H1 (cell line): ENCODE measurements at places on chromosomes 3 and 15.
A peak's percentile ranks its signal among the peaks of the same experiment; 100 is the strongest.

- no peak for DNase-seq
These were observed 392.6 kb upstream of the TPM1 start for GRCh38 chr15:62649793-62650420.

DNA sequence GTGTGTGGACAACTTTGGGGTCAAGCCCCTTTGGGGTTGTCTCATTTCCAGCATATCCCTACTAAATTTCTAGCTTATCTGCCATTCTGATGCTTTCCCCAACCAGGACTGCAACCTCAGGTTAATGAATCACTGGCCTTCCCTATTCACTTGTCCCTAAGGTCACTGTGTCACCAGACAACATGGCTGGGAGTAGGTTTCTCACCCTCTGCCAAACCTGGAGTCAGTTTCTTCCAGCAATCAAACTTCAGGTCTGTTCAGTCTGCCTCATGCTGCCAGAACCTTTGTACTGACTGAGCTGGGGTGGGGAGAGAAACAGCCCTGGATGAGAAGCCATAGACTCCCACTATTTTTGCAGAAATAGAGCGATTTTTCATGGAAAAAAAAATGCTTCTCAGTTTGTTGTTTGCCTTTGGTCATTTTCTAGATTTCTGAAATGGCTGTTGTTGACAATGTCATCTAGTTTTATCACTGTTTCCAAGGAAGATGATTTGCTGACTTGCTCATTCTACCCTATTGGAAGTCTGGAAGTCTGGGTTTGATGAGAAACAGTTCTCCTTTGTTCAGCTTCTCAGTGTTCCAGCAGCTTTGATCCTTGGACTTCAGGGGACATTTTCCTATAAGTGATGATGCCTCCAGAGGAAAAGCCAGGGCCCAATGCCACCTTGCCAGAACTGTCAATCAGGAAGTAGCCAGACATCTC lies 74.8 kb upstream of the IL12A start:
- DNase-seq: no peak

DNA sequence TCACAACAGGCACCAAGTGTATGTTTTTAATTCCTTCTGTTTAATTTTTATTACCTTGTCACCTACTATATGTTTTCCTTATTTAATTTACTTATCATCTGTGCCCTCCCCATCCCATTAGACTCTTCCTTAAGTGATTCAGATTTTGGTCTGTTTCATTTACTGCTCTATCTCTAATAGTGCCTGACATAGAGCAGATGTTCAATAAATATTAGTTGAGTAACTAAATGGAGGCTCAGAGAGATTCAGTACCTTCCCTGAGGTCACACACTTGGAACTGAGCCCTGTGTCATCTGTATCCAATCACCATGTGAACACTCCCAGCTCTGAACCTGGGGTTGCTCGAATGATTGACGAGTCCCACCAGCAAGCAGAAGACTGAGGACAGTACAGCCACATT lies 318.1 kb upstream of the WNT5A start:
- no peak for DNase-seq

- no peak for DNase-seq
These were observed 172.4 kb downstream of the DCLK3 start for GRCh38 chr3:36591959-36592358.

DNA sequence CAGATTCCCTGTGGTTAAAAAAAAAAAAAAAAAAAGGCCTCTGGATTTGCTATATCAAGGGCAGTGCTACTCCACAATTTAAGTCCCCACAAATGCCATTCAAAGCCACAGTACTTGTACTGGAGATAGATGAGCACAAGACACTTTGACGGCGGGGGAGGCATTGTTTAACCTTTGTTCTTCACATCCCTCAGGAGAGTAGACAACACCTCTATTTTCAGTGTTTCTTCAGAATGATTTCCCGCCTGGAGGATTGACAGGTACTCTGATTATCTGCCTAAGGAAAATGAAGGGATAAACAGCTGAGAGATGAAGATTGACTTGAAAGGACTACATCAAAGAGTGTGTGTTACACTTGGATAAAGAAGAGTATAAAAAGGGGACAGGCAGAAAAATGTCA lies 58.7 kb downstream of the OTOL1 start:
- no peak for DNase-seq

GRCh38 chr3:2944628-2945027 lies 165.5 kb downstream of the IL5RA start:
- DNase-seq: no peak

DNA sequence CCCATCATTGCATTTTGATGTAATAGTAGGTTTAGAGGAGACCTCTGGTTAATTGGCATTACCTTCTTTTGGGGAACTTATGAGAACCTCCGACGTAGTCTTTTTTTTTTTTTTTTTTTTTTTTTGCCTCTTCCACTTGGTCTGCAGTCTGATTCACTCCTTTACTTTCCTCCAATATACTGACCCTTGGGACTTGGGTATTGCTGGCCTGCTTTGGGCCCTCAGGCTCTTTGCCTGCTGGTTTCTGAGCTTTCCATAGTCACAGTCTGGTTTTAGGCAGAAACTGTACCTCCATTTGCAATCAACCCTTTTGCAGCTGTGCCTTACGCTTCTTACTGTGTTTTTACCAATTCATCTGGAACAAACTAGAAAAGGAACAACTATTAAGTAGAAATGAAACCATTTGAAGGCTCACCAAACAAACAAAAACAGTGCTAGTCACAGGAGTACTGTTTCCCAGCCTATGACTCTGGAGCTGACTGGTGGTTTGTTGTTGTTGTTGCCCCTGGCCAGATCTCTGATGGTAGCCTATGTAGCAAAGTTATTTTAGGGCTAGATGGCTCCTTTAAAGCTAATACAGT lies 272.8 kb downstream of the BBX start:
- DNase-seq: no peak

DNA sequence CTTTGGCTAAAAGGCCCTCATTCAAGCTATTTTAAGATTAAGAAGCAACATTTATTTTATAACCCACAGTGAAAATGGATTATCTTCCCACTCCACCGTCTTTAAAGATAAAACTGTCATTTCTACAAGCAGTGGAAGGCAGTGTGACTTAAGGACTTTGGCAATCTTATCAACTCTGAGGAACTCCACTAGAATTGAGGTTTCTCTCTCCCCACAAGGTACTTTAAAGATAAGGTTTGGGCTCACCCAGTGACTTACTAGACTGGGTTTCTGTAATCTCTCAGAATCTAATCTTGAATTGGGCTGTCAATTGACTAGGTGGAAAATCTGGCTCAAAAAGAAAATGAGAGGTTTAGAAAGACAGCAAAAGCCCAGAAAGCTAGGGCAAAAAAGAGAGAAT lies 21.7 kb downstream of the ZNF385D start:
- DNase-seq: no peak

GRCh38 chr3:59937201-59937600 lies 887.4 kb upstream of the CFAP20DC start:
- no peak for DNase-seq

- DNase-seq: no peak
These were observed 72.6 kb upstream of the ZBED2 start for GRCh38 chr3:111667621-111668239.

- DNase-seq: no peak
These were observed 98.6 kb upstream of the ETV5 start for GRCh38 chr3:186207515-186207914.

- DNase-seq: no peak
These were observed 256.2 kb upstream of the RARB start for GRCh38 chr3:25171897-25172296.

DNA sequence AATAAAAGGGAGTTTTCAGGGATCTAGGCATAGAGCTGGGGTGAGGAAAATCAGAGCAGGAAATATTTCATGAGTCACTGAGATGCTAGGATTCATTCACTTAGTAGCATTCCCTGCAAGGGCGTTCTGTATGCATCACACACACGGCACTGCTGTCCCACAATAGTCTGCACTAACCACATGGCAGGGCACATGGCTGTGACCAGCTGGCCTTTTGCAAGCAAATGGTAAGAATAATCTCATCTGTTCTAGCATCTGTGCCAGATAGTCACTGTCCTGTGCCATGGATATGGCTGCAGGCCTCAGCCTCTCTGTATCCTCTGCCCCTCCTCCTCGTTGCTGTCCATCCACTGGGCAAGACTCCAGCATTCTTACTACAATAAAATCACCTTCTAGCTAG lies 37.8 kb downstream of the BOC start:
- no peak for DNase-seq

DNA sequence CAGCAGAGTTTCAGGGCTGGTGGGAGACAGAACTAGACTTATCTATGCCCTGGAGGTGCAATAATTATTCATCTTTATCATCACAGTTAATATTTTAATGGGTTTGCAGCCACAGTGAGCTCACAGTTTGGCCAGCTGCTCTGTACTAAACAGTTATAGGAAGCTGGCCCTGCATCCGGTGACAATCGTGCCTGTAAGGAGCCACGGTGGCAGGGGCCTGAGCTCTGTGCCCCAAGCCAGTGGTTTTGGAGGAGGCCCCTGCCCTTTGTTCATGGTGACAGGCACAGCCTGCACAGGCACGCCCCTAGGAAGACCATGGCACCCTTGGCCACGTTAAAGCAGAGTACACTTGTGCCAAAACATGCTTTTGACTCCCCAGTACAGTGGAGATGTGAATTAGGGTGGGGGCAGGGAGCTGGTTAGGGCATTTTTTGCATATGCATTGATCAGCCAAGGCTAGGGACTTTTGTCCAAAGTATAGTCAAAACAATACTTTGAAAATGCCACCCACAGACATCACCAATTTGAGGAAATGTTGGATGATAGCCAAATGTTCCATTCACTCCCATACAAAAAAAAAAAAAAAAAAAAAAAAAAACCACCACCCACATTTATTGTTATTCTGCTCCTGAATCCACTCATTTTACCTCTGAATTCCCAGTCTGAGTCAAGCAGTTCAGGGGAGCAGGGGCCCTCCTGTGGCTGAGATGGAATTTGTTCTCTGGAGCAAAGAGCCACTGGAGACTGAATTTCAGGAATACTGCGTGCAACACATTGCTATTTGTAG lies 3.4 kb upstream of the RFTN1 start:
- no peak for DNase-seq

DNA sequence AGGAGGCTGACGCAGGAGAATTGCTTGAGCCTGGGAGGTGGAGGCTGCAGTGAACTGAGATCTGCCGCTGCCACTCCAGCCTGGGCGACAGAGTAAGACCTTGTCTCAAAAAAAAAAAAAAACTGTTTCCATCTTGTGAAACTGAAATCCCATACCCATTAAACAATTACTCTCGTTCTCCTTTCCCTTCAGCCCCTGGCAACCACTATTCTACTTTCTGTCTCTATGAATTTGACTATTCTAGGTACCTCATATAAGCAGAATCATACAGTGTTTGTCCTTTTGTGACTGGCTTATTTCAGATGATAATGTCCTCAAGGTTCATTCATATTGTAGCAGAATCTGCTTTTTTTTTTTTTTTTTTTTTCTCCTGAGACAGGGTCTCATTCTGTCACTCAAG lies 51.5 kb upstream of the UBE2E1 start:
- no peak for DNase-seq

- DNase-seq: peak; percentile 22
These were observed 83.4 kb downstream of the EEFSEC start for GRCh38 chr3:128236657-128237056.

DNA sequence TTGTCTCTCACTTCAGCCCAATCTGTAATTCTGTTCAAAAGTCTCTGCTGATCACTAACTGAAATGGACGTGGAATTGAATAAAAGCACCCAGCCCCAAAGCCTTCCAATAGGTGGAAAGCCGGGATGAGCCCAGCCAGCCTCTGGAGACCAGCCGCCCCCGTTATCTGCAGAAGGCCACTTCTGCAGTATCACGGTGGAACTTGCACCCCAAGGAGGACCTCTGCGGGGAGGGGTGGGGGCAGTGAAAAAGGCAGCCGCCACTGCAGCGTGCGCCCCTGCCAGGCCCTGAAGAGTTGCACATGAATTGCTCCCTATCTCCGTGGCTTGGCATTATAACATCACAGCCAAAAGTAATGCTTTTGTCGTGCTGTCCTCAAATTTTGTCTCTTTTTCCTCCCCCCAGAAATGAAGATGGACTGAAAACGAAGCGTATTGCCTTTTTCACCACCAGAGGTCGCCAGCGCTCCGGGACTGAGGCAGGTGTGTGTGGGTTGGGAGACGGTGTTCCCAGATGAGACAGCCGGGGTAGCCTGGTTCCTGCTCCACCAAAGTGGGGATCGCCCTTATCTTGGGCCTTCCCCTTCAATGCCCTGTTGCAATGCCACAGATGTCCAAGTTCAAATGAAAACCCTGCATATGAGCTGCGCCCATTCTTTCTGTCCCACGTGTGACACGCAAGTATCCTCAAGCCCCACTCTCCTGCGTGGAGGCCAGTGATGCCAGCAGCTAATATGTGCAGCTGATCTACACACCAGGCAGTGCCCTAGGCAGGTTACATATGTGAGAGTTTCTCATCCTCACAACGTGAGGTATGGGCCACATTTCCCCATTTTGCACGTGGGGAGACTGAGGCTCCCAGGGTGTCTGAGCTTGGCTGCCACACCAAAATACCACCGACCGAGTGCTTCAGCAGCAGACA lies 96.0 kb downstream of the LRRK1 start:
- no peak for DNase-seq
